Stimulated activated CD8-positive, alpha-beta memory T cell treated with anti-CD3 and anti-CD28 coated beads, Interleukin-4, amount 100 ng/mL, for 1 hour (primary cell): ENCODE measurements at places on chromosomes 3 and 15.

DNA sequence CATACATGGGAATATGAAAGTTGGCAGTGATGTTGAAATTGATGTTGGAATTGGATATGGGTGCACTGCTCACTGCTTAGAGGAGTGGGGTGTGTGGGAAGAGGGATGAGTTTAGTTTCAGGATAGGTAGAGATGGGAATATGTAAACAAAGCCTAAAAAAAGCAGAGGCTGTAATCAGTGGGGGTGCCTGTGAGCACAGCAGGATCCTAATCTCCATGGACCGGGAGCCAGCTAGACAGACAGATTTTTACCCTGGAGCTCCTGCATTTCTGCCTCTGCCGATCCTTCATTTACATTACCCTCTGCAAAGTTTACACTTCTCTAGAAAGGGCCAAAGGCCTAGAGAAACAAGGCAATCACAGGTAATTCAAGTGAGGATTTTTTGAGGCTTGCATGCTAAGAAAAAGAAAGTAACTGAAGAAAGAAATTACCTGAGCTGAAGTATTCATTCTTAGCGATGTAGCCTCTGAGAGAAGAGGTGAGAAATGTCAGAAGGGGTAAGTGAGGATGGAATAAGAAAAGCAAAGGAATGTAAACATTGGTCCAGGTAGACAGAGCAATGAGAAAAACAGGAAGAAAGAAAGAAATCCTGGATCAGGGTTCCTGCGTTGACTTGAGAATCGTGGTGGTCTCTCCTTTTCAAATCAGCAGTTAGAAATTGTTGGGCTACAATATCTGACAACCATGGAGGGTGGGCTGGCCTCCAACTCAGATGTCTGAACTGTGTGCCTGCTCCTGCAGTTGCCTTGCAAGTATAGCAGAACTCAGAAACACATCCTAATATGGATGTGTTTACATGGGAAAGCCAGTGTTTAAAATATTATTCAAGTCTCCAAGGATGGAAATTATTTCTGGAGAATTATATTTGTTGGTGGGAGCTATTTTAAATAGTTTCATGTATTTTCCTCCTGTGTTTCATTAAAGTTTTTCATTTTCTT lies 79.8 kb downstream of the CRTC3 start:
- no peak for DNase-seq

GRCh38 chr3:21013566-21013965 lies 737.4 kb downstream of the ZNF385D start:
- no peak for DNase-seq

DNA sequence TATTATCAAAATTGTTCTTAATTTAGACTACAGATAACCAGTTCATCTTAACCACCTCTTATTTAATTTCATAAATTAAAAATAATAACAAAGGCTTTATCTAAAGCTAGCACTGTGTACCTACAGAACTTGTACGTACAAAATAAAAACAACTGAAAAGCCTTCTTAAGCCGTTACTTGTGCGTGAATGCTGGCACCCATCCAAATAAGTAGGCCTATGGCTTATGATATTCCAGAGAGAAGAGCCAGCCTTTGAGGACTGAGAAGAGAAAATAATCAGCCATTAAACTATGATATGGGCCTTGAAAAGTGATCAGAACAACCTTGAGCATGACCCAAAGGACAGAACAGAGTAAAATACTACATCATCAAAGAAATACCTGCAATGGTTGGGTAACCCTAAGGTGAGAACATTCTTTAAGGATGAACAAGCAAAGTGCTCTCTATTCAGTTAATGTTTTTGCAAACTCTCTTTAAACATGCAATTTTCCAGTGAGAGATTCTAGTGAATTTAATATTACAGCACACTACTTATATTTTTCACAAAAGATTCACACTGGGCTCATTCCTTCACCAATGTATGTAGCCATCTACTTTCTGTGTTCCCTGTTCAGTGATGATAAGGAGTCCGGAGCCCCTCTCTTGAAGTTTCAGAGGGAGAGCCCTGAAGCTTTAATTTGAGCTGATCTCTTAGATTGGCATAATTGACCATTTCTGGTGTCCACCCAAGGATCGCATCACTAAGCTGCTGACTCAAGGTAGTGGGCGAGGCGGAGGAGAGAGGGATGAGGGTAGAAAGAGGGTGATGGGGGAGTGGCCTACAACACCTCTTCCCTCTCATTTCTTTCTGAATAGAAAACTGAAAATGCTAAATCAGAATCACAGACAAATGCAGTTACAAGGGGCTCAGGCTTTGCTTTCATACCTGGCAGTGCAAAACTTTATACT lies 7.7 kb upstream of the ACTC1 start:
- no peak for DNase-seq

- no peak for DNase-seq
Measured at GRCh38 chr3:136819731-136820679, 1.1 kb downstream of the SLC35G2 start.

DNA sequence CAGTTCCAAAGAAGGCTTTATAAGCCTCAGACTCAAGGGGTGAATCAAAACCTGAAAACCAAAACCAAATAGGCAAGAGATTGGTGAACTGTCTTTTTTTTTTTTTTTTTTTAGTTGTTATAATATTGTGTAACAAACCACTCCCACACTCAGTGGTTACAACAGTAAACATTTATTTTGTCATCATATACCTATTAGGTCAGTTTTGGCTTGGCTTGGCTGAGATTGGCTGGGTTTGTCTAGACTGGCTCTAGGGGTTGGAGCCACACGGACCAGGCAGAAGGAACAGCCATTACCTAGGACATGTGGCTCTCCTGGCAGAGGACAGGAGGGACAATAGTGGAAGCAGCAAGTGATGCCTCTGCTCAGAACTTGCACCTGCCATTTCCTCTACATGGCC lies 26.4 kb upstream of the RYR3 start:
- DNase-seq, result no peak

DNA sequence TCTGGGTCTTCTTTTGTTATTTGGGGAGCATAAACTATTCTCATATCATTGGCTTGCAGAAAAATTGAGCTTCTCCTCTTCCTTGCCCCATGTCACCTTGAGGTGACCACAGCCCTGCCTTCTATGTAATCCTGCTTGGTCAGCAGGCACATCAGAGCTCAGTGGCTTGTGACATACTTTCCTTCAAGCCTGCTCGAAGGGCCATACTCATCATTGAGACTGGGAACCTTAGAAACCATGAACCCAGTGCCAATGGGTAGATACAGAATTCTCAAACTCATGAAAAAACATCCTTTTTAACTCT lies 3.7 kb upstream of the CCR2 start:
- DNase-seq, result no peak

DNA sequence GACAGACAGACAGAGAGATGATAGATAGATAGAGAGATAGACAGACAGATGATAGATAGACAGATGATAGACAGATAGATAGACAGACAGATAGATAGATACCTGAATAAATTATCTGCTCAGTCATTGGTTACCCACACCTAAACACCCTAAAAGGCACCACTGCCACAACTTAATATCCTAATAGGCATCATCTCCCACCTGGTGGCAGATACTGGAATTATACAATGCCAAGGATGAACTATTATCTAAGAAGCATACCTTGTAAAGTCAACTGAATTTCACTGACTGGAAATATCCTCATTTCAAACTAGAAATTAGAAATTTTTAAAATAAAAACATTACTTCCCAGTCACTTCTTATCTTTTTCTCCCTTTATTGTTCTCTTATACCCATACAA lies 19.4 kb upstream of the ATP8B4 start:
- DNase-seq, result no peak

DNA sequence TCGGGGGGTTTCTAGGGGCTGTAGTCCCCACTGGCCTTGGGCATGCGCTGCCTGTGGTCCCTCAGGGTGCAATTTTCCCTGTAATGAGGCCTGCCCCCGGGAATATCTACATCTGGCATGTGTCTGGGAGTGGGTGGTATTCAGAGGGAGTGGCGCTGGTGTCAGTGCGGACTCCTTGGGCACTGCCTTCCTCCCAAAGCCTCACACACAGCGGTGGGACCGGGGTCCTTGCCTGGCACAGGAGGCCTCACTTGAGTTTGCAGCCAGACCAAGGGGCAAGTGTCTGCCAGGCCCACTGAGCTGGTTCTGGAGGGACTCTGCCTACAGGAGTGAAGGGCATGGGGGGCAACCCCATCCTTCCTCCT lies 53.5 kb upstream of the PCSK6 start:
- DNase-seq, result no peak

- no peak for DNase-seq
Measured at GRCh38 chr3:51941463-51941797, 274 bp downstream of the RRP9 start.

DNA sequence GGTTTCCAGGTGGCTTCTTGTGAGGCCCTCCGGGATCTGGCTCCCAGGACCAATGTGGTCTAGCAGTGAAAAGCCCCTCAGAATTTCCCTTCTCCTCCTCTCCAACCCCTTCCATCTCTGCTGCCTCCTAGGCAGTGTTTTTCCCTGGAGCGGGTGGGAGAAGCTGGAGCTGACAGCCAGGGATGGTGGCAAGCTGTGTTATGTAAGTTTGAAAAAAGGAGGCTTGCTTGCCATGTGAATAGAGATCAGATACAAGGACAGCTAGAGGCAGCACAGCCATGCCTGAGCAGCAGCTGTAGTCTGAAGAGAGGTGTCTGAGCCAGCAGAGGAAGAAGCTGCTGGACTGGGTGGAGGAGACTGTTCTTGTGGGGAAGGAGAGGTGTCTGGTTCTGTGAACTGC lies 20.6 kb downstream of the SNAPC5 start:
- DNase-seq, result no peak

DNA sequence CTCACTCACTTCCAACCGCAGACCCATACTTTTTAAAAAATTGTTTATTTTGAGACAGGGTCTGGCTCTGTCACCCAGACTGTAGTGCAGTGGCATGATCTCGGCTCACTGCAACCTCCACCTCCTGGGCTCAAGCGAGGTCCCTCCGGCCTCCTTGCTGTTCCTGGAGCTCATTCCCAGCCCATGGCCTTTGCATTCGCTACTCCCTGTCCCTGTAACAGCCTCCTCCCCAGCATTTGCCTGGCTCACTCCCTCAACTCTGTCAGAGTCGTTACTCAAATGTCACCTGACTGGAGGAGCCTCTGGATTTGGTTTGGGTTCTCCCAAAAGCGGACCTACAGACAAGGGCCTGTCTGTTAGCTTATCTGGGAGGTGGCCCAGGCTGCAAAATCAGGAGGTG lies 432.6 kb upstream of the PROK2 start:
- DNase-seq, result no peak
